LoVo (cell line): ENCODE measurements at places on chromosomes 5 and 9.

DNA sequence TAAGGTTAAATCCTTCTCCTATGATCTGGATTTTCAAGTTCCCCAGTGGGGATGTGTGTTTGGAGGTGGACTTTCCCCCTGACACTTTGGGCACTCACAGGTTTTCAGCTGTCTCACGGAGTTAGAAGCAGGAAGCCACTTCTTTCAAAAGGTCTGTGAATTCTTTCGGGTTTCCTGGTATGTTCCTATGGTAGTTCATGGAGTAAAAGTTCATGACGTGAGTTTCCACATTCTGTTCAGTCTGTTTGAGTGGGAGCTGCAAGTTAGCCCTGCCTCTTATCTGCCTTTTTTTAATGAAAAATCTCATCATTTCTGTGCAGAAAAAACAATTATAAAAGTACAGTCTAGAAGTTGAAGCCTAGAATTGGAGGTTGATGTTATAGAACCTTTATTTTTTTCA, 24.9 kb upstream of the SNCAIP start:
- DNase-seq = no peak

DNA sequence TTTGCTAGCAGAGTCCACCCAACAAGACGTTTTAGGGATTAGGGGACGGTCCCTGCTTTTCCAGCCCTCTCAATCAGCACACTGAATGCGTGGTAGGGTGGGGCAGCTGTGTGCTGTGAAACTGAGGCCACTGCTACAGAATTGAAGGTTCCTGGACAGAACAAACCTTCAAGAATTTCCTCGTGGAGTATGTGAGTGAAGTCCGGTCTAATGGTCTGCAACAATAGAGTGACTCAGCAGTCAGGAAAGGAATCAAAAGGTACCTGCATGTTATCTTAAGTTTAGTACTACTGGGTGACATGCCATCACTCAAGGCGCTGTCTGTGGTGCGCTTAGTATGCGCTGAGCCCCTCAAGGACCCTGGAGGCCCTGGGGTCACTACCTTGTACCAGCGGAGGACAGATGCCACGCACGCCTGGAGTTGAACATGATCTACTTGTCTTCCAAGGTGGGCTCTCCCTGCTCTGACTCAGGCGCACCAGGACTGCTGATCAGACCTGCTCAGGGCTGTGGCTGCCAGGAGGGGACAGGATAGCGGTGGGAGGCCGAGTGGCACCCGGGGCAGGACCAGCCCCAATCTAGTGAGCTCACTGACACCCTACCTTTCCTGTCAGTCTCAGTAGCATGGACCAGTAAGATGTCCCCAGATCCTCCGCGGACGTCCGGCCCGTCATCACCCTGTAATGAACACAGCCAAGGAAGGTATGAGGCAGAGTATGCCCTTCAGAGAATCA, 50.5 kb downstream of the PRRT1B start:
- no peak for DNase-seq

DNA sequence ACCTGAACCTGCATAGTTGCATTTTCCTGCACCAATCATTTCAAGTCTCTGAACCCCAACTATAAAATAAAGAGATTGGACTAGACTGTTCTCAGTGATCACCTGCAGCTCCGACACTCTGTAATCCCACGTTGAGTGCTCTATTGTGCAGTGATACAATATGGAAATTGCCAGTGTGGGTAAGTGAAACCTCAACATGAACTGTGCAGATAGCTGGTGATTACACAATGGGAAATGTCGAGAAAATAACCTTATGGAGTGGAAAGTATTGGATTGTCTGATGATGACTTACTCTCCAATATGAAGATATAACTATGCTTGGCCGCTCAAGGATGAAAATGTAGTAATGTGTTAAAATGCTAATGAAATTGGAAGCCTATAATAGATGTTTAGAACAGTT, 293.1 kb upstream of the BRINP1 start:
- DNase-seq = no peak

- peak; percentile 66 for DNase-seq
These were observed 284.3 kb downstream of the CCDC171 start for GRCh38 chr9:15837079-15837679.

DNA sequence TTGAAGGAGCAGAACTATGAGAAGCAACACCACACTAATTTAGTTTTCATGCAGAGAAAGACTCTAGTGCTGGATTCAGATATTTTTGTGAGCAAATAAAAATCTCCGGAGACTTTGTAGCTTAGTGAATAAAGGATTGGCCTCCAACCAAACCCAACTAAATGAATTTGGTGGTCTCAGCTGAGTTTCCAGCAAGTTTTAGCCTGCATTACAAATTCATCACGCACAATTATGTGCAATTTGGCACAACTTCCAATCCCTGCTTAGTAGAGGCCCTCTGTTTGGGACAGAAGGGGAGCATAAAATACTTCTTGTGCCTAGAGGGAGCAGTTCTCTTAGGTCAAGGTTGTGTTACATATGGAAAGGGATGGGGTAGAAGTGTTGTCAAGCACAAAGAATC, 112.3 kb upstream of the ADAMTSL1 start:
- DNase-seq = no peak

DNA sequence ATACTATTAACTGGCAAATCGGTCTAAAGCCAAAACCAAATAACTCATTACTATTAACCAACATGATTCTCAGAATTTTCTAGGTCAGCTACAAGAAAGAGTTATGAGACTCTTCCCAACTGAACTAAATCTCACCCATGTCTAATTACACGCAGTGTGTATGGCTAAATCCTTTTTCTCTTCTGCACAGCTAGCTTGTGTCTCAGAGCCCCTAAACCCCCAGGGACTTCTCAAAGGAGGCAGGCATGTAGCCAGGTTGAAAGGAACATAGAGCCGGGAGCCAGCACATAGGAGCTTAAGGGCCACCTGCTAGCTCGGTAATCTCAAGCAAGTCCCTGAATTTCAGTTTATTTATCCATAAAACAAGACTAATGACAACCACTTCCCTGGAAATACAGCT, 2.2 kb upstream of the GZMK start:
- DNase-seq = no peak

DNA sequence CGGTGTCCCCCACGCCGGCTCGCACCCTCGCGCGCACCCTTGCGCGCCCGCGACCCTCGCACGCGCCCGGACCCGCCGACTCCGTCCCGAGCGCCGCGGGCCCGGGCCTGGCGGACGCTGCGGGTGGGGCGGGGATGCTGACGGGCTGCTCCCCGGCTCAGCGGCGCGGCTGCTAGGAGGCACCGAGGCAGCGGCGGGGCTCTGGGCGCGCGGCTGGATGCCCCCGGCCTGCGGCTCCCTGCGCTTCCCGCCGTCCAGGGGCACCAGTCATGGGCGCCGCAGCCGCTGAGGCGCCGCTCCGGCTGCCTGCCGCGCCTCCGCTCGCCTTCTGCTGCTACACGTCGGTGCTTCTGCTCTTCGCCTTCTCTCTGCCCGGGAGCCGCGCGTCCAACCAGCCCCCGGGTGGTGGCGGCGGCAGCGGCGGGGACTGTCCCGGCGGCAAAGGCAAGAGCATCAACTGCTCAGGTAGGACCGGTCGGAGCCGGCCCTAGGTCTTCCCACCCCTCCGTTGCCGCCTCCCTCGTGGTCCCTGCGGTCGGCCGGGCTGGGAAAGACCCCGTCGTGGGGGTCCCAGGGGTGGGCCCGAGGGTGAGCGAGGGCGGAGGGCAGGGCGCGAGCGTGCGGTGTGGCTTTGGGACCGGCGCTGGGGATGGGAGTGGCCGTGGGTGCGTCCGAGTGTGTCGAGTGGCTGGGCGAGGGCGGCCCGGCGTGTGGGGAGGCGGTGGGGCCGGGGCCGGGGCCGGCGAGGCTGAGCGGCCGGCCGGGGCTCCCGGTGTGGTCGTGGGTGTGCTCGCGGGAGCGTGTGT, 530 bp downstream of the TMEFF1 start:
- DNase-seq = peak; percentile 15

DNA sequence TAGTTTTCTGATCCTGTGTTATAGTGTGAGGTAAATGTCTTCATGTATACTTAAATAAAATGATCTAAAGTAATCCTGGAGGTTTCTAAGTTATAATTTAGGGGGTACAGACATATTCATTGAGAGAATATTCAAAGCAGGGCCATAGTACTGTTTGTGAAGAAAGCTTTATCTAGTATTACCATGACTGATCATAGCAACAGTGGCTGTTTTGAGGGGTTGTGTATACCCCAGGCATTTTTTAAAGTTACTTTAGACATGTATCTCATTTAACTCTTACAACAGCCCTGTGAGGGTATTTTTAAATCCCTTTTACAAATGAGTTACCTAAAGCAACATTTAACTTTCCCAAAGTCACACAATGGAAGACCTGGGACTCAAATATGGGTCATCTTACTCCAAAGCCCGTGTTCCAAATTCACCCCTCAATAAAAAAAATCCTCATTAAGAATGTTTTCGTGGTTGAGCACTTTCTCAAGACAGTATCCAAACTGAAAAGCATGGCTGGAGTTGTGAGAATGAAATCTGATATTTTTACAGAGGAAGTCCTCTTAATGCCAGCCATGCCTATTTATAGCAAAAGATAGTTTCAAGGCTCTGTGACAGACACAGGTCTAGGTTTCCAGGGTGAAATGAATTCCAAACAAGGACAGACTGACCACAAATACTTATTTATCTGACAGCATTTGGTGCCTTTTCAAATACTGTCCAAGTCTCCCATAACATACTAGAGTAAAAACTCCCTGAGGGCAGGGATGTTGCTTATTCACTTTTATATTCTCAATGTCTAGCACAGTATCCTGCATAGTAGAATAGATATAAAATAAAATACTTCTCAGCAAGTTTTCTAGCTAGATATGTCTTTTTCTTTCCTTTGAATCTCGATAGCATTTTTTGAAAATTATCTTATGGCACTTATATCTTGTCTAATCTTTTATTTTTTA, 10.4 kb downstream of the STOM start:
- no peak for DNase-seq

- no peak for DNase-seq
These were observed 58.0 kb downstream of the CEP120 start for GRCh38 chr5:123365156-123365555.

DNA sequence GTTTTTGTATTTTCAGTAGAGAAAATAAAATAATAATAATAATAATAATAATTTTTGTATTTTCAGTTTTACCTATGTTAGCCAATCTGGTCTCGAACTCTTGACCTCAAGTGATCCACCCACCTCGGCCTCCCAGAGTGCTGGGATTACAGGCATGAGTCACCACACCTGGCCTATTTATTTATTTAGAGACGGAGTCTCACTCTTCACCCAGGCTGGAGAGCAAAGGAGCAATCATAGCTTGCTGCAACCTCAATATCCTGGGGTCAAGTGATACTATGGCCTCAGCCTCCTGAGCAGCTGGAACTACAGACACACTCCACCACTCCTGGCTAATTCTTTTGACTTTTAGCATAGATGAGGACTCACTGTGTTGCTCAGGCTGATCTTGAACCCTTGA, 167.5 kb downstream of the TLE1 start:
- no peak for DNase-seq

- DNase-seq = no peak
These were observed 721.0 kb downstream of the NR2F1-AS1 start for GRCh38 chr5:92860061-92860460.

DNA sequence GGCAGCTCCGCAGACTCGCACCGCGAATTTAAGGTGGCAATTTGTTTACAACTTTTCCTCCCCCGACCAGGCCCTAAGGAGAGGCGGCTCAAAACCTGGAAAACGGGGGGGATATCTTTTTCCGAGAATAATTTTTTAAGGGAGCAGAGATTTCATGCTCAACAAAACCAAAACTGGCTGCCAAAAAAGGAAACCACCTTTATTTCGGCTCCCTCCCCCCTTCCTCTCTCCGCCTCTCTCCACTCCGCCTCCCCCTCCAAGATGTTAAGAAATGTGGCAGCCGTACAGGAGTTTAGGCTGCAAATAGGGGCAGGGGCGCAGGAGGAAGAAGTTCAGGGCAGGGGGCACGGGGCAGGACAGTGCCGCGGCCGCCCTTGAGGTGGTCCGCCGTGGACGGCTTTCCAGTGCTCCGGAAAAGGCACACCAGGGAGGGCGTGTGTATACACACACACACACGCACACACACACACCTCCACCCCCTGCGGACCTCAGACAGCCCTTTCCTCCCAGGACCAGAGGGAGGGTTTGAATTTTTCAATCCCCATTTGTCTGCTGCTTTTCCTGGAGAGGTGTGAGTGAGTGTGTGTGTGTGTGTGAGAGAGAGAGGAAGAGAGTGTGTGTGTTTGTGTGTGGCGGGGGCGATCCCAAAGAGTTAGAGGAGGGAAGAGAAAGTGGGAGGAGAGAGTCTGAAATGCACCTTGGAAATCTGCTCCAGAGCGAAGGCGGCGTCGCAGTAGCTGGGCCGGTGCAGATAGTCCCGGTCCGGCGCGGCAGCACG, 9.1 kb downstream of the PTCH1 start:
- DNase-seq = peak; percentile 39

GRCh38 chr9:18010492-18010891, 431.6 kb downstream of the SH3GL2 start:
- DNase-seq = no peak

DNA sequence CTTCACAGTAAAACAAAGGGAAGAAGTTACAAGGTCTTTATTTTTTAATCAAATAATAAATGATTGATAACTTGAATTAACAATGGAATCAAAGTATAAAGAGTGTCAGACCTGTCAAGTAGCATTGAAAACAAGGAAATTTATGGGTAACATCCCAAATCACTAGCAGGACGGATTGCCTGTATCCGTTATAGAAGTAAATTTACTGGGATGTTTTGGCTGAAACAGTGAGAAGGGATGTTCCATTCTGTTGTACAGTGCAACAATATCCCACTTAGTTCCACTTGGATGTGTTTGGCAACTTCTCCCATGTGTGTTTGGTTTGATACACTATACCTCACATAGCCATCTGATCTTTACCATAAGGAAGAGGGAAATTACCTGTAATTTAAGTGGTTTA, 421.0 kb upstream of the CHD1 start:
- no peak for DNase-seq

- no peak for DNase-seq
These were observed 106.1 kb upstream of the OSMR start for GRCh38 chr5:38739705-38740045.

- DNase-seq = no peak
These were observed 65.2 kb upstream of the SPIN1 start for GRCh38 chr9:88322906-88323566.

DNA sequence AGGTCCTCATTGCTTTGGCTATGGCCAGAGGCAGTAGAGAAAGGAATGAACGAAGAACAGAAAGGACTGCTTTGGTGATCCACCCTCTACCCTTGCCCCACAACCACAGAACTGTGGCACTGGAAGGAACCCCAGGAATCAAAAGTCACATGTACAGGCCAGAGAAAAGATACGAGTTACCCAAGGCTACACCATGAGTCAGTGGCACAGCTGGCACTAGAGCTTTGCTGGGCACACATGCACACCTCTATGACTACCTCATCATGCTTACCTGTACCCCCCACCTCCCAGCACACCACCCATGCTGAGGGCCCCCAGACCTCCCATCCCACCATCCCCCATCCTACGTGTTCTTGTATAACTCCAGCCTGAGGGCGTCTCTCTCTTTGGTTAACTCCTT, 13.1 kb downstream of the GOLGA2 start:
- no peak for DNase-seq

DNA sequence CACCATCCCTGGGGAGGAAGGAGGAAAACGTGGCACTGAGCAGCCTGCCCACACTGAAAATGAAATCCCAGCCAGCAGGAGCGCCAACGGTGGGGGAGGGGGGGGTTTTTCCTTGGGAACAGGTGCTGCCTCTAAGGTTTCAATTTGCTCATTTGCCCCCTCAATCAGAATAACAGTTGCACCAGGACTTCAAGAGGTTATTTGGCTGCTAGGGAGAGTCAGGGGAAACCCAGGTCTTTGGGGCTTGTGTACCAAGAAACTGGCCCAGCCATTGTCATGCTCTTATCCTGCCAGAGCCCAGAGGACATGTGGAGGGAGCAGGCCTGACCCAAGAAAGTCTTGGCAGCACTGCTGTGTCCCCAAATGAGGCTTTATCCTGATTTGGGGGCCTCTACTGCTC, 66.5 kb downstream of the NDFIP1 start:
- no peak for DNase-seq
